ENCODE measurements at places on chromosomes 6 and 20.

DNA sequence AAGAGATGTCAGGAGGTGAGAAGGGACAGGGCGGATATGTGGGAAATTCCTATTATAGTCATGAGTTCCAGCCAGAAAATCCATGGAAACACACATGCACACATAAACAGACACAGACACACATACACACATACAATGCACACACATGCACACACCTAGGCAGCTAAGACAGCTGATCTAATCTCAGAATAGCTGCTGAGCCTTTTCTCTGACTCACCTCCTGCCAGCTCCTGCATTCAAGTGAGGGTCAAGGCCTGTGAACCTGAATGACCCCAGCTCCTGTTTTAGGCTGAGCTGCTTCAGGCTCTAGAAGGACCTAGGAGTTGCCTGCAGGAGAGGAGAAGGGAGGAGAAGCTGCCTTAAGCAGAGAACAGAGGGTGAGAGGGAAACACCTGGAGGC, 21.6 kb upstream of the RAET1L start:
- no peak for DNase-seq
- H3K4me3 ChIP-seq, result no peak overlapping the region

GRCh38 chr20:37902504-37903313, at the start of gene VSTM2L:
VSTM2L (plus strand) TSS chr20:37903127; CDS start chr20:37903351, 224 bp downstream.
- H3K4me1 ChIP-seq, result peaks cover 12% of the 10 kb centered on the region
- peaks cover 5% of the 10 kb centered on the region for H3K27me3 ChIP-seq
- no peak within 1 kb of the TSS for H3K27ac ChIP-seq
- no peaks in the 10 kb centered on the region for H3K36me3 ChIP-seq

GRCh38 chr6:42618105-42618504, 54.3 kb downstream of the UBR2 start:
- H3K4me3 ChIP-seq, result no peak overlapping the region
- no peaks in the 10 kb centered on the region for H3K4me1 ChIP-seq
- no peak overlapping the region for H3K27ac ChIP-seq
- H3K27me3 ChIP-seq, result no peaks in the 10 kb centered on the region
- peaks cover 9% of the 10 kb centered on the region for H3K36me3 ChIP-seq

GRCh38 chr20:45649312-45649863, 18.3 kb upstream of the WFDC9 start:
- DNase-seq, result no peak
- H3K27ac ChIP-seq, result no peak overlapping the region
- no peaks in the 10 kb centered on the region for H3K36me3 ChIP-seq
- H3K4me3 ChIP-seq, result no peak overlapping the region
- no peaks in the 10 kb centered on the region for H3K4me1 ChIP-seq

DNA sequence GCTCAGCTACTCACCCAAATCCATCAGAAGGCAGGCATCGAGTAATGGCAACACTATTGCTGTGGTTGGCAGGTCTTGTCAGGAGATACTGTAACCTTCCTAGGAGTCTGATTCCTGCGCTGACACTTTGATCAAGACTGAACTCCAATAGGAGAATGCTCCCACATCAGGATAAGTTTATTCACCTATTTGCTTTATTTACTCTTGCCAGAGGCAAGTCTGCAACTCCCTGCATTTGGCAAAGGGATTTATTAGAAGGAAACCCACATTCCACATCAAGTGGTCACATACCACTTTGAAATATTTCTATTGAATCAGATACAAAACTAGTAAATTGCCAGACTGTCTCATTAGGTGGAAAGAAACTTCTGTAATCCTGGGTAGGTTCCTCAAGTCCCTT, 43.5 kb downstream of the ZFAND3 start:
- H3K4me3 ChIP-seq, result no peak overlapping the region
- H3K4me1 ChIP-seq, result no peaks in the 10 kb centered on the region
- no peak overlapping the region for H3K27ac ChIP-seq
- no peaks in the 10 kb centered on the region for H3K27me3 ChIP-seq
- H3K36me3 ChIP-seq, result peaks cover 2% of the 10 kb centered on the region

DNA sequence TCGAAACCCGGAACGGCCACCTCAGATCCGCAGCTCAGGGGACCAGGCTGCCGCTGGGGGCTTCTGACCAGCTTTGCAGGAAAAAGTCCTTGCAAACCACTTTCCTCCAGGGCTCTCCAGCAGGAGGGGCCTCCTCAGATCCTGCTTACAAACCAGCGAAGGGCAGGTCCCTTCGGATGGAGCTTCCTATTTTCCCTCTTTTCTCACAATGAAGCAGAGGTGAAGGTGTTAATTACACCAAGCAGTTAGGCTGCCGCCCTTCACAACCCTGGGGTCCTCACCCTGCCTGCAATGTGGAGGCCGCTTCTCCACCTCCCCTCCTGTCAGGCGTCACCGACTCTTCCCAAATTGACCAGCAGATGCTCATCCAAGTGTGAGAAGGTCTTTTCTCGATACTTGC, 5.7 kb downstream of the ARHGAP40 start:
- DNase-seq, result no peak
- H3K36me3 ChIP-seq, result no peaks in the 10 kb centered on the region
- no peak overlapping the region for H3K27ac ChIP-seq
- no peaks in the 10 kb centered on the region for H3K4me1 ChIP-seq
- H3K27me3 ChIP-seq, result no peaks in the 10 kb centered on the region

- no peak overlapping the region for H3K27ac ChIP-seq
- peaks cover 3% of the 10 kb centered on the region for H3K36me3 ChIP-seq
- no peak overlapping the region for H3K4me3 ChIP-seq
- DNase-seq, result no peak
- H3K27me3 ChIP-seq, result no peaks in the 10 kb centered on the region
- peaks cover 2% of the 10 kb centered on the region for H3K4me1 ChIP-seq
Observed at GRCh38 chr6:107618672-107619071, 128.8 kb downstream of the SOBP start.

DNA sequence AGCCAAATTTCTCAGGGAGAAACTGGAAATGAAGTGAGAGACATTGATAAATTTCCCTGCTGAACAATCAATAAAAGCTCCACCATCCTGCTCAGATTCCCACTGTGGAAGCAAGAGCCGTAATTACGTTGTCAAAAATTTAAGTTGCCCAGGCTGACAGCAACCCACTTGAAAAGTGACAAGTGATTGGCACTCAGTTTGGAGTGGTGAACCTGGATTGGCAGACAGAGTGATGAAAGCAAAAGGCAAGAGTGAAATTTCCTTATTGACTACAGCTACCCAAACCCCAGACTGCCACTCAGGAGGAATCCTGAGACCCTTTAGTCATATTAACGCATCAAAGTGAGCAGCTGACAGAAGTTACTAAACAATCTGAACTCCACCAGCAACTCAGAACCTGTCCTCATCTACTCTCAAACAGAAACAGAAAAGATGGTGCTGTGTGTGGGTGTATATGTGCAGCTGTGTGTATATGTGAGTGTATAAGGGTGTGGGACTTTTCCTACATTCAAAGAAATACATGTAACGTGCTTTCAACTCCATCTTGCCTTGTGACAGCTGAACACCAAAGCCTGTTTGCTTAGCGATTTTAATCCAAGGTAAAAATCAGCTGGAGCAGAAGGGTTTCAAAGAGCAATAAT, 157.4 kb downstream of the PKHD1 start:
- H3K27ac ChIP-seq, result no peak overlapping the region
- no peak overlapping the region for H3K4me3 ChIP-seq
- no peak for DNase-seq
- H3K4me1 ChIP-seq, result no peaks in the 10 kb centered on the region
- H3K36me3 ChIP-seq, result no peaks in the 10 kb centered on the region
- no peaks in the 10 kb centered on the region for H3K27me3 ChIP-seq

GRCh38 chr6:138527411-138528088, 28.3 kb upstream of the NHSL1 start:
- H3K4me1 ChIP-seq, result no peaks in the 10 kb centered on the region
- H3K27ac ChIP-seq, result no peak overlapping the region
- H3K36me3 ChIP-seq, result no peaks in the 10 kb centered on the region
- DNase-seq, result peak; percentile 89

- H3K27me3 ChIP-seq, result no peaks in the 10 kb centered on the region
- no peak overlapping the region for H3K4me3 ChIP-seq
- no peaks in the 10 kb centered on the region for H3K36me3 ChIP-seq
Observed at GRCh38 chr20:51828762-51829161, 26.4 kb upstream of the SALL4 start.

- no peaks in the 10 kb centered on the region for H3K4me1 ChIP-seq
- no peak for DNase-seq
- peaks cover 3% of the 10 kb centered on the region for H3K36me3 ChIP-seq
- no peaks in the 10 kb centered on the region for H3K27me3 ChIP-seq
- H3K4me3 ChIP-seq, result no peak overlapping the region
Observed at GRCh38 chr20:63563225-63563935, 9.4 kb downstream of the FNDC11 start.

- no peaks in the 10 kb centered on the region for H3K36me3 ChIP-seq
- no peak overlapping the region for H3K4me3 ChIP-seq
- H3K27me3 ChIP-seq, result peaks cover 3% of the 10 kb centered on the region
- no peak overlapping the region for H3K27ac ChIP-seq
- H3K4me1 ChIP-seq, result no peaks in the 10 kb centered on the region
Observed at GRCh38 chr20:38842558-38842981, 37.1 kb downstream of the PPP1R16B start.

- no peak for DNase-seq
- H3K27ac ChIP-seq, result no peak overlapping the region
- no peaks in the 10 kb centered on the region for H3K36me3 ChIP-seq
- peaks cover 5% of the 10 kb centered on the region for H3K4me1 ChIP-seq
- no peaks in the 10 kb centered on the region for H3K27me3 ChIP-seq
Observed at GRCh38 chr20:6184086-6184485, 61.3 kb upstream of the FERMT1 start.

DNA sequence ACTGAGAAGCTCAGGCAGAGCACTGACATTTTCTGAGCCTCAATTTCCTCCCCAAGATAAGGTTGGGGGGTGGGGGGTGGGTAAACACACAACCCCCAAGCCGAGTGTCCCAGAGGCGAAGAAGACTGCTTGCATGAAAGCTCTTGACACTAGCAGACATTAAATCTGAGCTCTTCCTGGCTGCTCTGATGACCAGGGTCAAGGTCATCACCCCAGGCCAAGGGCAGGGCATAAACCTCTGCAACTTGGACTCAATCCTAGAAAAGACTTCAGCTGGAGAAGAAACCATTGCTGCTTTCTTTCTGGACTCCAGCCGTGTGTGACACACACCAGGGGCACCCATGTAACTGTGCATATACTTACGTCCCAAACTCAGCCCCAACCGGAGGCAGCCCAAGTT, 109.0 kb downstream of the BANF2 start:
- no peak for DNase-seq
- no peak overlapping the region for H3K27ac ChIP-seq
- H3K36me3 ChIP-seq, result no peaks in the 10 kb centered on the region
- H3K4me1 ChIP-seq, result peaks cover 2% of the 10 kb centered on the region

DNA sequence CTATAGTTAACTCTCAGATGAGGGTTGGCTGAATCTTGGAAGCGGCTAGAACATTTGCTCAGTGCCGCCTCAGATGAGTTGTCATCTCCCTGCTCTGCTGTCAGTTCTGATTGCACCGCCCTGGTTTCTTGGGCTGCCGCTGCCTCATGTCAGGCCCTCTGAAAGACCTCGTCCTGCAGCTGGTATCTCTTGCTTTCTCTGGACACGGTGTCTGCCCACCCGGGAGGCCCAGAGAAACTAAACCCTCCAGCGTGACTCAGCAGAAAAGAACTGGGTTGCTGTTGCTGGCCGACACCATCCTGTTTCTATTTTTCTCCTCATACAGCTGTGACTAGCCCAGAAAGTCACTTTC, 355.4 kb downstream of the CD83 start:
- H3K36me3 ChIP-seq, result no peaks in the 10 kb centered on the region
- peaks cover 16% of the 10 kb centered on the region for H3K4me1 ChIP-seq
- H3K27me3 ChIP-seq, result no peaks in the 10 kb centered on the region
- DNase-seq, result no peak

GRCh38 chr6:156080371-156080770, 624.7 kb upstream of the NOX3 start:
- H3K4me3 ChIP-seq, result no peak overlapping the region
- H3K36me3 ChIP-seq, result no peaks in the 10 kb centered on the region
- no peaks in the 10 kb centered on the region for H3K4me1 ChIP-seq
- no peak for DNase-seq
- H3K27me3 ChIP-seq, result no peaks in the 10 kb centered on the region
- H3K27ac ChIP-seq, result no peak overlapping the region

DNA sequence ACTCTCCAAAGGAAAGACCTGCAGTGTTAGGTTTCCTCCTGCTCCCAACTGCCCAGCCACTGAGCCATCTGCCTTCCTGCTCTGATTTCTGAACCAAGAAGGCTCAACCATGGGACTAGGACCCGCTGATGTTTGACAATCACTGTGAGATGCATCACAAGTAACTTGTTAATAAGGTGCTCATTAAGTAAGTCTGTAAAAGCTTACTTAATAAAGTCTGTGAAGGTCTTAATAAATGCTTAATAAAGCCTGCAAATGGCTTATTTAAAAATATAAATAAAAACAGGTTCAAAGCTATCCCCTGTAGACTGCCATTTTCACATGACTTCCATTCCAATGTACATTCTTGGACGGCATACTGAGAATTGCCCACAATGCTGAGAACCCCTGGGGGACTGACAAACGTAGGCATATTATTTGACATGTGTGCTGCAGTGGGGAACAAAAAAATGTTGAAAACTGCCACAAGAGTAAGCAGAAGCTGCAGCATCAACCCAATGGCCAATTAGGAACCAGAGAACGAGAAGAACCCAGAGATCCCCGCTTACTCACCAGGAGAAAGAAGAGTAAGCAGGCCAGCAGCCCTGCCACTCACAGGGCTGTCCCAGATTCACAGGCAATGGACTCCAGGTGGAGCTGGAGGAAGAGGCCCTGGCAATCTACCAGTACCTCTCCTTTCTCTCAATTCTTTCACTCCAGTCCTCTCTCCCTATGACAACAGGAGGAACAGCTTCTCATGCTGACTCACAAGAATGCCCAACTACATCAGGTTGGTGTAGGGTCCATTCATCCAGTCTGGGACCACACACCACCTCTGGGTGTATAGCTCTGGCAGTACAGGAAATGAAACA, 19.5 kb downstream of the KIF13A start:
- peaks cover 13% of the 10 kb centered on the region for H3K4me1 ChIP-seq
- no peak for DNase-seq
- no peak overlapping the region for H3K4me3 ChIP-seq
- no peaks in the 10 kb centered on the region for H3K27me3 ChIP-seq
- H3K27ac ChIP-seq, result no peak overlapping the region

DNA sequence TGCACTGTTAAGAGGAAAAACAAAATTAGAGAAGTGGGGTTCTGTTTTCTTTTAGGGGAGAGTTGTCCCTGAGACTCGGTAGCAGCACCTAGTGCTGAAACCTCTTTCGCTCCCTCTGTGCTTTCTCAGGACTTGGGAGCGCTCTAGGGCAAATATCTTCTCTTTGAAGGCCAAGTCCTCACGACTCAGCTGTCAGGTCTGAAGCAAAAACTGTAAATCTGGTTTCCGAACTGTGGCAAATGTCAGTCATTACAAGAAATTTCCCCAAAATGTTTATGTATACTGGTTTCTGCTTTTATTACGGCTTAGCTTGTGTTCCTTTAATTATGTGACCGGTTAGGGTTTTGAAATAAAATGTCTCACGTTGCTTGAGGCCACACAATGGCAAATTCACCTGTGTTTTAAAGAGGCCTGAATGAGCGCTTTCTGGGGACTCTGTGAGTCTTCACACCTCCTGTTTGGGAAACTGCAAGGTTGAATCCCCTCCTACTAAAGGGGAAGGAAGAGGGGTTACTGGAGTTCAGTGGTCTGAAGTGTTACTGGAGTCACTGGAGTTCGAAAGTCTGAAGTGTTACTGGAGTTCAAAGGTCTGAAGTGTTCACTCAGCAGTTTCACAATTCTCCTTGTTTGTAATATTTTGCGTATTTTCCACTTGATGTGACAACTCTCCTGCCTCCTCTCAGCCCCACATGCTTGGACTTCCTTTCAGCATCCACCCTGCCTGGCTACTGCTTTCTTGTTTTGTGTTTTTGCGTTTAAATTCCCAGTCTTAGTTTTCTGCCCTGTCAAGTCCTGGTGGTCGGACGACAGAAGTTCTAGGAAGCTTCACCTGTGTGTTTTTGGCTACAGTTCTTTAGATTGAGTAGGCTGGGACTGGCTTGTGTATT, 1.6 kb downstream of the SMPDL3A start:
- H3K4me3 ChIP-seq, result peak overlapping the region; percentile 78
- peak overlapping the region; percentile 95 for H3K27ac ChIP-seq
- H3K36me3 ChIP-seq, result no peaks in the 10 kb centered on the region
- H3K27me3 ChIP-seq, result no peaks in the 10 kb centered on the region

Data from lung (tissue), 17 donors.